ENCODE measurements at places on chromosomes 2 and 18.

DNA sequence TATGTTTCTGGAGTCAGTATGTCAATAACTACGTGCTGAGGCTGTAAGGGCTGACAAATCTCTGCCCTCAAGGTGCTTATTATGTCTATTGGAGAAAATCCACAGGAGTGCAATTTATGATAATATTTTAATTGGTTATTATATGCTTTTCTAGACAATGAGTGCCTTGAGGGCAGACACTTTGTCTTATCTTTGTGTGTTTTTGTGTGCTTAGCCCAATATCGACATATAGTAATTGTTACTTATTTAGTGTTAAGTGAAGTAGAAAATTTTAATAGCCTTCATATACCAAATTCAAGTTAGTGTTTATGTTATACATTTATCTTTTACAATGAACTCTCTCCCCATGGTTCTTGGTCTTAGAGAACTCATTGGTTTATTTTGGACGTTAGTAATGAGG lies 118.9 kb downstream of the WDR7 start:
- DNase-seq, result no peak

DNA sequence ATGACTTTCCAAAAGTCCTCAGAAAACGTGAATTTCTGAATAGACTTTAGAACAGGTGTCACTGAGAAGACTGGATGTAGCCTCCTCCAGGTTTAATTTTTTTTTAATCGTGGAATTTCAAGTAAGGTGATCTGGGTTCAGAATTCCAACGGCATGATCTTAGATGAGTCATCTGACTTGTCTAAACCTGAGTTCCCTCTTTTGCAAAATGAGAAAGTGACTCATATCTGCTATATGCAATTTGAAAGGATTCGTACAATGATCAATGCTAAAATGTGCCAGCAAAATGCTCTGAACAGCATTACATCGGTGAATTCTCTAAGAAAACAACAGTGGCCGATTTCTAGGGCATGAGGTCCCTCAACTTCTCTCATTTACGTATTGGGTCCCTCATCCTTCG lies 69.1 kb upstream of the ZNF516 start:
- no peak for DNase-seq

GRCh38 chr2:152067823-152068222 lies 31.0 kb downstream of the CACNB4 start:
- DNase-seq, result no peak

GRCh38 chr2:233798335-233799086 lies 20.4 kb downstream of the MROH2A start:
- no peak for DNase-seq

DNA sequence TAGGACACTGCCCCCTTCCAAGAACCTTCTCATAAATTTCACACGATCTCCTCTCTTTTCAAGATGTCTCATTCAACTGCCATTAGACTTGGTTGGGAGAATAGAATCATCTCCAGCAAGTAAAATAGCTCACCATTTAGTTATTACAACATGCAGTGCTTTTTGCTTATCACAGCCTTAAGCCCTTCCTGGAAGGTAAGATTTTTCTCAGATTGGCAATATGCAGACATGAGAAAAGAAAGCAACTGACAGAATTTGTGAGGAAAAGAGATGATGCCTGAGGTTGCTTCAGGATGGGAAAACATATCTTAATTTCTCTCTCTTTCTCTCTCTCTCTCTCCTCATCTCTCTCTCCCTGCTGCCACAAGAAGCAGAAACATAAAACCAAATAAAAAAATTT lies 855.1 kb upstream of the ACVR2A start:
- no peak for DNase-seq

- DNase-seq, result no peak
Measured at GRCh38 chr18:904218-905090, at the start of gene ADCYAP1. TSS of gene ADCYAP1 (plus strand) at chr18:904871. CDS start at chr18:905387, 516 bp downstream.

GRCh38 chr2:34808426-34808825 lies 1209.3 kb upstream of the FAM98A start:
- no peak for DNase-seq

DNA sequence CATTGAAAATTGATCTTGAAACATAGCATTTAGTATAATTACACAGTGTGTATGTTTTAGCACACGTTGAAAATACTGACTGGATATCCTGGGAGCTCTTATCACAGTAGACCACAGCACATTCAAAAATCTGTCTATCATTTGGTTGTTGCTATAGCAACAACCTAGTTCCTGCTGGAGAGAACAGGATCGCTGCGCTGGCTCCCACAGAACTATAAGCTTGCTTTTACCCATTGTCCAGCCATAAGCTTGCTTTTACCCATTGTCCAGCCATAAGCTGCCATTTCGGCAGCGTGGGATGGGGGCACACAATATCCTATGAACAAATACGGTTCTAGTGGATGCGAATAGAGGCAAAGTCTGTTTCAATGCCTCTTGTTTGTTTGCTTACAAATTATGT lies 70.4 kb upstream of the ST6GAL2 start:
- no peak for DNase-seq

DNA sequence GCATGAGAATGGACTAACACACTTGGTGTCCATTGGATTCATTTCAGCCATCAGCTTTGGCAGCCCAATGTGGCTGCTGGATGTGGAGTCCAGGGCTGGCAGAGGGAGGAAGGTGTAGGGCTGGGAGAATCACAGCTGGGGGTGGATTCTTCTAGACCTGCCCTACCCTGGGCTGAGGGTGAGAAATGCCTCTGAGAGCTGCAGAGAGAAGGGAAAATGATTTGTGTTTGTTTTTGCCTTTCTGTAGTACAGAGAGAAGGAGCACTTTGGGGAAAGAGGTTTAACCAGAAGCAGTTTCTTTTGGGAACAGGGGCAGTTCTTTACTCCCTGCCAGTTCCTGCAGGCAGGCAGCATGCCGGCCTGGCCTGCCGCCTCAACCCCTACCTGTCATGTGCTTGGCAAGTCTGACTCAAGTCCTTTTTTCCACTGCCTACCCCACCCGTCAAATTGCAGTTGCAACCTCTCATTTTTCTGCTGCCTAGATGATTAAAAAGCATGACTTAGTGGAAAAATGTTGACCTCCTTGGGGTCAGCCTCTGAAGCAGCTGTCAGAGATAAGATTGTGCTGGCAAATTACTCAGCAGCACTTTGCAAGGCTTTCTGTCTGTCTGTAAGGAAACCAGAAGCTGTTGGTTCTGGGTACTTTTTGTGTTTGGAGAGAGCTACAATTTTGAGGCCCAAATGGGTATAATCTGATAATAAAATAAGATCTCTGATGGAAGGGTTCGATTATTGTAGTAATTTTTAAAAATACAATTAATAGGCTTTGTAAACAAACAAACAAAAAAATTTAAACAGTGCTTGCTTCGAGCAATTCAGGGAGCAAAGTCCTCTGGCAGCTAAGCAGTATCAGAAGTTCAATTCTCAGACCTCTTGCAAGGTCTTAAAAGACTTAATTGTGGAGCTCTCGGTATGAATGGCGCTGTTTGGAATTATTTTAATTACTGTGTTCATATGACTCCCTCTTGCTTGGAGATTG lies 21.7 kb downstream of the LBH start:
- no peak for DNase-seq

DNA sequence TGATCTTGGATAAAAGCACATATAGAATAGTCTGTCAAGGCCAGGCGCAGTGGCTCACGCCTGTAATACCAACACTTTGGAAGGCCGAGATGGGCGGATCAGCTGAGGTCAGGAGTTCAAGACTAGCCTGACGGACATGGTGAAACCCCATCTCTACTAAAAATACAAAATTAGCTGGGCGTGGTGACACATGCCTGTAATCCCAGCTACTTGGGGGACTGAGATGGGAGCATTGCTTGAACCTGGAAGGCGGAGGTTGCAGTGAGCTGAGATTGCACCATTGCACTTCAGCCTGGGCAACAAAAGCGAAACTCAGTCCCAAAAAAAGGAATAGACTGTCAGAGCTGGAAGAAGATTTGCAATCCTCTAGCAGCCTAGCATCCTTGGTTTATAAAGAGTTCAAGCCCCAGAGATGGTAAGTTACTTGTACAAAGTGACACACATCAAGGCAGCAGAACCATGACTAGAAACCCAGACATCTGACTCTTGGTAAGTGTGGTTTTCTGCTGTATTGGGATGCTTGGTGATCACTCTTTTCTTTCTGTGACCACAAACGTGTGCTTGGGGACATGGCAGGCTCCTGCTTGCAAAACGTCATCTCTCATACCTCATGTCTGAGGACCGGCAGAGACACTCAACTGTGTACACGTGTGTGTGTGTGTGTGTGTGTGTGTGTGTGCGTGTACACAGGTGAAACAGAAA lies 69.0 kb downstream of the OSBPL6 start:
- DNase-seq, result no peak

DNA sequence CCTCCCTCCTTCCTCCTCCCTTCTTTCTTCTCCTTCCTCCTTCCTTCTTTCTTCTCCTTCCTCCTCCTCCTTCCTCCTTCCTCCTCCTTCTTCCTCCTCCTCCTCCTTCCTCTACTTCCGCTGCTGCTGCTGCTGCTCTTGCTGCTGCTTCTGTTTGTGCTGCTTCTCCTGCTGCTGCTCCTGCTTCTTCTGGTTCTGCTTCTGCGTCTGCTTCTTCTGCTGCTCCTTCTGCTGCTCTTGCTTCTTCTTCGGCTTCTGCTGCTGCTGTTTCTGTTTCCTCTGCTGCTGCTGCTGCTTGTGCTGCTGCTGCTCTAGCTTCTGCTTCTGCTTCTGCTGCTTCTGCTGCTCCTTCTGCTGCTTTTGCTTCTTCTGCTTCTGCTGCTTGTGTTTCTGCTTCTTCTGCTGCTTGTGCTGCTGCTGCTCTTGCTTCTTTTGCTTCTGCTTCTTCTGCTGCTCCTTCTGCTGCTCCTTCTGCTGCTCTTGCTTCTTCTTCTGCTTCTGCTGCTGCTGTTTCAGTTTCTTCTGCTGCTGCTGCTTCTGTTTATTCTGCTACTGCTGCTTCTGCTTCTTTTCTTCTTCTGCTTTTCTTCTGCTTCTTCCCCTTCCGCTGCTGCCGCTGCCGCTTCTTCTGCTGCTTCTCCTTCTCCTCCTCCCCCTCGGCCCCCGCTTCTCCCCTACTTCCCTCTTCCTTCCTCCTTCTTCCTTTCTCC lies 8.6 kb downstream of the SNRNP27 start:
- no peak for DNase-seq

DNA sequence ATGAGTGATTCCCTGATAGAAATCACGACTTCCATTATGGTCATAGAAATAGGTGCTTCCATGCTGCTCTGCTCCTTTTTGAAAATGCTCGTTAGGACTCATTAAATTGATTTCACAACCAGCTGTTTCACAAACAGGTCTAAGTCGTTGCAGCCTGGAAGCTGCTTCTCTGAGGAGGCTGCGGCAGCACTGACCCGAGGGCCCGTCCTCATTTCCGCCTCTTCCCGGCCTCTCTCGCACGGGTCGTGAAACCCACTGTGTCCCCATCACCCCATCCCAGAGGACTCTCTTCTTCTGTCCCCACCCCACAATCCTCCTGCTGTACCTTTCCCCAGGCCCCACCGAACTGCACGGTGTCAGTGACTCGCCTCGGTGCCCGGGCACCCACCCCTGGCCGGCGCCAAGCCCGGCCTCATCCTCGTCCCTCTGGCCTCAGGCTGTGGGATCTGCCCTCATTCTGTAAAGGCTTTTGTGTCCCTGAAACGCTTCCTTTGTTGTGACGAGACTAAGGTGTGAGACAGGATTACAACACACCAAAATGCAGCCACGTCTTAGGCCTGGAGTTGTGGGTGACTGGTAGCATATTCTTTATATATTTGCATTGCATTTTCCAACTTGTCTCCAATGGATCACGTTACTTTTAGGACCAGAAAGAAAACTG lies 112.7 kb upstream of the CTDP1 start:
- no peak for DNase-seq

DNA sequence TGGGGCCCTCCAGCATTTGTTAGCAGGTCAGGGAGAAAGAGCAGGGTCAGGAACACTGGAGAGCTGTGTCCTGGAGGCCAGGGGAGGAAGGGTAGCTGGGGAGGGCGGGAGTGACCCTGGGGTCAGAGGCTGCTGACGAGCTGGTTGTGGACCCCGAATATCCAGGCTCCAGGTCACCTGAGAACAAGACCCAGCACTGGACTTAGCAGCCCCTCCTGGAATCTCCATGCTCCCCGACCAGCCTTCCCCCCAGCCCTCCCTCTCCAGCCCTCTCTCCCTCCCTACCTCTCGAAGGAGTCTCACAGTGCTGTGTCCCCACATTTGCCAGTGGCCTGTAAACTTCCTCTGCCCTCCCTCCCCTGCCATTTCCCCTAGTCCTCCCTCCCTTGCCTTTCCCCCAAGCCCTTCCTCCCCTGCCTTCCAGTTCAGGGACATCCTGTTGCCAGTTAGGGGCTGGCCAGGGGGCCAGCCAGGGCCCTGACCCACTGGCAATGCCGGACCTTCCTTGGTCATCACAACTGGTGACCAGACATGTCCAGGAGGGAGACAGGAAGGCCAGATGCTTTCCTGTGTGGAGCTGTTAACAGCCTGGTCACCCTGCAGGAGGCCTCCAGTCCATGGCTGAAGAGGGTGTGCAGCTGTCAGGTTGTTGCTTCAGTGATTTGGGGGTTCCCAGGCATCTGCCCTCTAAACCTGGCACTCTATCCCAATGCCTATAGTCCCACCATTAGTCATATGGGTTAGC lies 50.0 kb upstream of the FAHD2A start:
- DNase-seq, result no peak

DNA sequence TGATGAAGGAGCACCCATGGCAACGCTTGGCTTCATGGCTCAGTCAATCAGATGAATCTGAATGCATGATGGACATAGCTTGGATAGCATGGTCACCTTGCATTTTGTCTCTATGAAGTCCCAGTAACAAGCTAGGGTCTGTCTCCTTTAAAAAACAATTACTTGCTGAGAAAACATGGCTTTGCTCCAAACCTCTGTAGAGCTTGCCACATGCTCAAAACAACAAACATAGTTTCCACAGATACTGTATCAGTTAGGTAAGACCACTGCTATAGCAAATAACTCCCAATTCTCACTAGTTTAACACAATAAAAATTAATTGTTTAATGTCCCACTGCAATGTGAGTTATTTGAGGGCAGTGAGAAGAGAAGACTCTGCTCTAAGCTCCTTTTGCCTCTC lies 401.0 kb downstream of the IRS1 start:
- no peak for DNase-seq

GRCh38 chr2:181814057-181814491 lies 77.5 kb upstream of the ITPRID2 start:
- no peak for DNase-seq

GRCh38 chr2:38892819-38893218 lies 3.1 kb downstream of the ARHGEF33 start:
- DNase-seq, result no peak

- DNase-seq, result no peak
Measured at GRCh38 chr2:70753031-70753430, 15.0 kb downstream of the ADD2 start.

DNA sequence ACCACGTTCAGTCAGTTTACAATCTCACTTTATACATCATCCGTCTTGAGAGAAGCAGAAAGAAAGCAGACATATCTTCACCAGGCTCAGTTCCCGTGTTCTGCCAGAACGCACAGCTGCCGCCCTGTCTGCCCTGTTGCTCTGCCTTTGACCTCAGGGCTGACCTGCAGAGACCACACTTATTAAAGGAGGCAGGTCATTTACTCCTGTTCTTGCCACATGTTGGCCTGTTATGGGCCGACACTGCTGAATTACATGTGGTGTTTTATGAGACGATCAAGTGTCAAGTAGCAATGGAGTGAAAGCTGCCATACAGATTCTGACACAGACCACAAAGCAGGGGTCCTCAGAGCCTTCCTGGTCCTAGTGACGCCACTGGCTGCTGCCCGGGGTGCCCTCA lies 232.2 kb downstream of the TTC32 start:
- no peak for DNase-seq

All from NCI-H187 treated with DMSO at 0.1 percent for 48 hours (cell line).